ENCODE measurements at places on chromosomes 7 and 10.
A peak's percentile ranks its signal among the peaks of the same experiment; 100 is the strongest.

- H3K27ac ChIP-seq: no peak overlapping the region
- H3K4me3 ChIP-seq: no peak overlapping the region
- no peaks in the 10 kb centered on the region for H3K27me3 ChIP-seq
- no peak for DNase-seq
Measured at GRCh38 chr7:41125343-41125742, 577.5 kb downstream of the INHBA start.

- H3K4me3 ChIP-seq: no peak overlapping the region
- H3K27ac ChIP-seq: no peak overlapping the region
- H3K27me3 ChIP-seq: no peaks in the 10 kb centered on the region
- H3K4me1 ChIP-seq: no peaks in the 10 kb centered on the region
- no peak for DNase-seq
Measured at GRCh38 chr10:86443069-86443468, 76.5 kb upstream of the GRID1 start.

GRCh38 chr7:151012911-151013347, 11.4 kb downstream of the ATG9B start:
- no peaks in the 10 kb centered on the region for H3K36me3 ChIP-seq
- DNase-seq: peak; percentile 63
- peaks cover 75% of the 10 kb centered on the region for H3K27me3 ChIP-seq
- no peak overlapping the region for H3K27ac ChIP-seq
- H3K4me3 ChIP-seq: no peak overlapping the region
- peaks cover 18% of the 10 kb centered on the region for H3K4me1 ChIP-seq

- no peaks in the 10 kb centered on the region for H3K36me3 ChIP-seq
- no peaks in the 10 kb centered on the region for H3K4me1 ChIP-seq
- no peaks in the 10 kb centered on the region for H3K27me3 ChIP-seq
- DNase-seq: no peak
Measured at GRCh38 chr7:107712025-107712424, 31.9 kb upstream of the CBLL1 start.

Data from sigmoid colon (tissue), 7 donors.